ENCODE measurements at places on chromosomes 3 and 15. TPM values are rescaled to one million over a fixed set of nuclear protein-coding genes. Genes with fewer than 3 reads are reported as not detected.

DNA sequence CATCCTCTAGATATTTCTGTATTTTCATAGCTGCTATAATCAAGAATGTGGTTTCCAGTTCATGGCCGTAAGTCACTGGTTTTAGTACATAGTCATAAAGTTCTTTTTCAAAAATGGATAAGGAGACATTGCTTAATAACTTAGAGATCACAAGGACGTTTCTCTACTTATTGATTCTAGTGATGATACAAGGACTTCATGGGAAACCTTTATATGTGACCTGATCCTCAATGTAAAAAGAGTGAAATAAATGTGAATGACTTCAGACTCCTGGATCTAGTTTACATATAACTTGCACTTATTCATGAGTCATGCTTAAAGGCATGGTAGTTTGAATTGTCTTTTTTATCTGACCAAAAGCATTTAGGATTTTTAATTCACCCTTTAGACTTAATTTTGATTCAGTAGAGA is 35.2 kb downstream of the TSC22D2 start:
- no peak overlapping the region for H3K27ac ChIP-seq
- peaks cover 49% of the 10 kb centered on the region for H3K4me1 ChIP-seq
- peaks cover 3% of the 10 kb centered on the region for H3K36me3 ChIP-seq
- H3K4me3 ChIP-seq = no peak overlapping the region

Gene CHRFAM7A
- total RNA-seq = 7.1 TPM

- H3K27ac ChIP-seq = no peak overlapping the region
- H3K4me3 ChIP-seq = no peak overlapping the region
- H3K36me3 ChIP-seq = no peaks in the 10 kb centered on the region
- DNase-seq = no peak
- peaks cover 1% of the 10 kb centered on the region for H3K27me3 ChIP-seq
- no peaks in the 10 kb centered on the region for H3K4me1 ChIP-seq
Measured at GRCh38 chr15:90291679-90292356, 26.3 kb downstream of the NGRN start.

Gene THUMPD3
- total RNA-seq = 26.5 TPM

DNA sequence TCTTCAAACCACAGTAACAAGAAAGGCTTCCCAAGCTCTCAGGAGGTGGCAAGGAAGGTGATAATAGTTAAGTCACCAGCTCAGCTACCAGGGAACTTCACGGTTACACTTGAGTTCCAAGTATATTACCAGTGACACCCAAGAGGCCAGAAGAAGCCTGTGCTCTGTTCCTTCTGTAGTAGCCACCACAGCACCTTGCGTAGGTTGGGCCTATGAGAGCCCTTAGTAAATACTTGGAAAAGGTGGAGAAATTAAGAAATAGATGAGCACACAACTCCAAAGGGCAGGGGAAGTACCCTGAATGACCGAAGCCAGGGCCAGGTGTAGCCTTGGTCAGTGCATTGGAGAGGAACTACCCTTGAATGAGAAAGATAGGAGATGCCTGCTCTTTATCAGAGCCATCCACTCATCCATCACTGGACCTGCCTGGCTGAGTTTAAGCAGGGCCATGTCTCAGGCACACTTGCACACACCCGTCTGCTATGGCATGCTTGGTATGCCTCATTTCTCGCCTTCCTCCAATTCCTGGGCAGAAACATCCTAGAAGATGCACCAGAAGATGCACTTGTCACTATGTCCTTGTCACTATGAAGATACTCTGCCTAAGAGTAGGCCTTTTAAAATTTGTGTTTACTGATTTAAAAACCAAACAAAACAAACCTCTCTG is 32.6 kb upstream of the NDUFB4 start:
- H3K27ac ChIP-seq = no peak overlapping the region
- no peak for DNase-seq
- no peak overlapping the region for H3K4me3 ChIP-seq
- peaks cover 23% of the 10 kb centered on the region for H3K4me1 ChIP-seq

All from endothelial cell of umbilical vein (primary cell).